ENCODE measurements at places on chromosomes 2 and 18.
A peak's percentile ranks its signal among the peaks of the same experiment; 100 is the strongest.

DNA sequence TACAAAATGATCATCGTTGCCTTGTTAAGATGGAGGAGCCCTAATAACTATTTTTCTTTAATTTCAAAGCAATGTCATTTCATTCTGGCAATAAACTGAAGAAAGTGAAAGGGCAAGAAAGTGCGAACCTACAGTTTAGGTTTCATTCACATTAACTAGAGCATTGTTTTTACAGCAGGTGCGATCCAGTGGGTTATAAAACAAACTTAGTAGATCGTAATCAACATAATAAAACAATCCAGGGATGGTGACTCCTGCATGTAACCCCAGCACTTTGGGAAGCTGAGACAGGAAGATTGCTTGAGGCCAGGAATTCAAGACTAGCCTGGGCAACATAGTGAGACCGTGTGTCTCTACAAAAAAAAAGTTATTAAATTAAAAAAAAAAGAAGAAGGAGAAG is 51.1 kb downstream of the AP1S3 start:
- no peak for DNase-seq

- no peak for DNase-seq
Measured at GRCh38 chr2:44789971-44790721, 151.4 kb upstream of the SIX3 start.

DNA sequence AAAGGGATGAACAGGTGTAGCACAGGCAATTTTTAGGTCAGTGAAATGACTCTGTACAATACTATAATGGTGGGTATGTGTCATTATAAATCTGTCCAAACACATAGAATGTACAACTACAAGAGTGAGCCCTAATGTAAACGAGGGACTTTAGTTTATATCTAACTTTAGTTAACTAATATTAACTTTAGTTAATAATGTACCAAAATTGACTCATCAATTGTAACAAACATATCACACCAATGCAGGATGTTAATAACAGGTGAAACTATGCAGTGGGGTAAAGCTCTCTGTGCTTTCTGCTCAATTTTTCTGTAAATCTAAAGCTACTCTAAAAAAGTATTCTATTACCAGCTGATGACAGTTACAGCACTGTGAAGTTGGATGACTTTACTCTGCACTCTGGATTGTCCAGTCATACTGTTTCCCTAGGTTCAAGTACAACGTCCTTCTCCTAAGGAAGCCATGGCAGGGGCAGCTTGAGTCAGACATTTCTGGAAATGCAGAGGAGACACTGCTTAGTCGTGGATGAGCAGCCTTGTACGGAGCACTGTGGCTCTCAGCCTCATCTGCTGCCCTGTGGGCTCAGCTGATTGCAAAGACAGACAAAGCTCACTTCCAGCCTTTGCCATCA is 26.1 kb downstream of the TGFA start:
- DNase-seq = no peak

DNA sequence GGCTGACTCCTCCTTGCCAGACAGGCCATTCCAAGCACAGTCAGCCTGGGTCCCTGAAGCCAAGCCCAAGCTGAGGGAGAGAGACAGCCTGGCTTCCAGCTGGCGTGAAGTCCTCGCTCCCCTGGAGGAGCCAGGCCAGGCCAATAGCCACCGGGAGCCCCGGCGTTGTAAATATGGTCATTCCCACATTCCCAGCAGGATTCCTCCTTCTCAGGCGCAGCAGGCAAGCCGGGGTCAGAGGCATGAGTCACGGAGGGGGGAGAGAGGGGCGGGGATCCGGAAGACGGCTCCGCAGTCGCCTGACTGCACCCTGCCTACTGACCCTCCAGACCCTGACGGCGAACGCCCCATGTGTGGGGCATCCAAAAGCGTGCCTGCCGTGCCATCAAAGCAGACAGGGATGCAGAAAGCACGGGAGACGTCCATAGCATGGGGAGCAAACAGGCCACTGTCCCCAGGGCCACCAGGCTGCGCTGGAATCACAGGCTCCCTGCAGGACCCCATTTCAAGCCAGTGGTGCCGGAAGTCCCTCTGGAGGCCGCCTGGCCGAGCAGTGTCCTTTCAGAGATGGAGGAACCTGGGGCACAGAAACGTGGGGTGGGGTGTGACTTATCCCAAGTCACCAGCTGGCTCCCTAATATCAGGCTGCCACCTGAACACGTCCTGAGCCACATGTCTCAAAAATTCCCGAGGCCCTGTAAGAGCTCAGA is 48.2 kb downstream of the TWIST2 start:
- peak; percentile 89 for DNase-seq

DNA sequence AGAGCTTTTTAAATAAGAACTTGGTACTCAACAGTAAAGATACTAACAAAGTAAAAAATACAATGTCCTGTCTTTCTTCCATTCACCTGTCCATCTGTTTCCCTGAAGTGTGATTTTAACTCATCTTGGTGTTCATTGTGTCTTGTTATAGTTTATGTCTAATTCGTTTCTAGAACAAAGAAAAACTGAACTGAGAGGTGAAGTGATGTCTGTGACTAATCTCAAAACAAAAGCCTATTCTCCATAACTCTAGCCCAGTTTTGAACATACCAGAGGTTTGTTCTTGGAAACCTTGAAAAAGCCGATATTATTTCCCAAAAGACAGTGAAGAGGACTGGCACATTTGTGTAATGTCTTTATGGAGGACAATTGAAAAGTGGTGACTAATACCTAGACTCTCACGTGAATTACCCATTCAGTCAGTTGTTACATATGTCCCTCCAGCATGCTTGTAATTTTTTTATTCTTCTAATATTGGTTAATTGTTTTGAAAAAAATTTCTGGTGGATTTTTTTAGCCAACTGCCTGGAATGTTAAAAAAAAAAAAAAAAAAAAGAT is 725.8 kb downstream of the SATB2 start:
- DNase-seq = no peak

- DNase-seq = peak; percentile 56
Measured at GRCh38 chr2:111535404-111535803, 348.6 kb downstream of the ANAPC1 start.

- no peak for DNase-seq
Measured at GRCh38 chr2:20168727-20169696, 55.9 kb downstream of the SDC1 start.

GRCh38 chr18:42230636-42231035 is 275.6 kb downstream of the PIK3C3 start:
- no peak for DNase-seq

DNA sequence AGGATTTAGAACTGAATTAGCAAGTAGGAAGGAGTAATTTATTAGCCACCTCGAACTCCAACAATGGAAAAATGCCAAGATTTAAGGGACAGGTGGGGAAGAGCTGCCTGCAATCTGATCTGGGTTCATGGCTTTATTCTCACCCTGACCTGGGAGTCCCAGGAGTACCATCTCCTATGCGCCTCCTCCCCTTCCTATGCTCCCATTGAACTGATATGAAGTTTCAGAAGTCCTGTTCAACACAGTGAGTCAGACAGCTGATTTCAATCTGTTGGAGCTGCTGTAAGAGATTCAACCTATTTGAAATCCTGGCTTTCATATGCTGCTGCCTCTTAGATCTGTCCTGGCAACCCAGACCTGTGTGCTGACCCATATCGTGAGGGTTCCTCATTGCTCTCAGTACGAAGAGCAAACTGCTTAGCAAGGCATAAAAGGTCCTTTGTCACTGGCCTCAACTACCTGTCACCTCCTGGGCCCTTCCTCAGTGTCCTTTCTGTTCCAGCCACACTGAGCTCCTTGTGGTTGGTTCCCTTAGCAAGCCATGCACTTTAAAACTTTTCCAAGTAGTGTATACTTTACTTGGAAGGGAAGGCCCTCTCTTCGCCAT is 15.9 kb upstream of the CD28 start:
- DNase-seq = no peak

DNA sequence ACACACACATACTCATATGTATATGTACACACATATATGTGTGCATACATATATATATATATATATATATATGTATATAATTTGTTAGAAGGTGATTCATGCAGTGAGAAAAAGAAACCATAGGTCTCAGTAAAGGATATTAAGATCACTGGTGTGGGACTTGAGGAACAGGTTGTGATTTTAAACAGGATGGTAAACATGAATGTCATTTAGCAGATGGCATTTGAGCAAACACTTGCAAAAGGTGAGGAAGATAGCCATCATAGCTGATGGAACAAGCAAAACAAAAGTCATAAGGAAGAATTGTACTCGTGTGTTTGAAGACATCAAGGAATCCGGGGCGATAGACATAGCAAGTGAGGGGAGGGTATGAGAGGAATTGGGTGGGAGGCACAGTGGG is 784.5 kb downstream of the TSN start:
- no peak for DNase-seq

Measured in fibroblast of skin of right quadriceps (primary cell).